MCF 10A (cell line): ENCODE measurements at places on chromosomes 6 and 20. TPM values are rescaled to one million over a fixed set of nuclear protein-coding genes. Genes with fewer than 3 reads are reported as not detected.

DNA sequence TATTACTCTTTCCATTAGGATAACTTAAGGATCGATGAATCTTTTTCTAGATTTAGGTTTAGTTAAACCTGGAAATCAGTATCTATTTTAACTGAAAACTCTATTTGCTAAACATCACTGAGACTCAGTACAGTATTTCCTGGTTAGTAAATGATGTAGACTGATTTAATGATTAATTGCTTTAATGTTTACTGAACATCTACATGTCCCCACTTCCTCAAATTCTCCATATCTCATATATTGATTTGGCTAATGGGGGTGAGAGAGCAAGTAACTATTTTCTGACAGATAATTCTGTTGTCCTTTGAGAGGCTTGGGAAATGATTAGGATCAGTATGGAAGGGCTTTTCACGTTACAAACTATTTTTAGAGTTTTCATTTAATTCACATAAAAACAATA is 10.3 kb downstream of the MKKS start:
- peaks cover 32% of the 10 kb centered on the region for H3K36me3 ChIP-seq
- H3K4me1 ChIP-seq = peaks cover 20% of the 10 kb centered on the region
- H3K27me3 ChIP-seq = no peaks in the 10 kb centered on the region
- no peak overlapping the region for H3K4me3 ChIP-seq

GRCh38 chr6:344816-345340 is 46.7 kb upstream of the IRF4 start:
- H3K36me3 ChIP-seq = peaks cover 28% of the 10 kb centered on the region
- H3K4me1 ChIP-seq = no peaks in the 10 kb centered on the region
- H3K27me3 ChIP-seq = no peaks in the 10 kb centered on the region

DNA sequence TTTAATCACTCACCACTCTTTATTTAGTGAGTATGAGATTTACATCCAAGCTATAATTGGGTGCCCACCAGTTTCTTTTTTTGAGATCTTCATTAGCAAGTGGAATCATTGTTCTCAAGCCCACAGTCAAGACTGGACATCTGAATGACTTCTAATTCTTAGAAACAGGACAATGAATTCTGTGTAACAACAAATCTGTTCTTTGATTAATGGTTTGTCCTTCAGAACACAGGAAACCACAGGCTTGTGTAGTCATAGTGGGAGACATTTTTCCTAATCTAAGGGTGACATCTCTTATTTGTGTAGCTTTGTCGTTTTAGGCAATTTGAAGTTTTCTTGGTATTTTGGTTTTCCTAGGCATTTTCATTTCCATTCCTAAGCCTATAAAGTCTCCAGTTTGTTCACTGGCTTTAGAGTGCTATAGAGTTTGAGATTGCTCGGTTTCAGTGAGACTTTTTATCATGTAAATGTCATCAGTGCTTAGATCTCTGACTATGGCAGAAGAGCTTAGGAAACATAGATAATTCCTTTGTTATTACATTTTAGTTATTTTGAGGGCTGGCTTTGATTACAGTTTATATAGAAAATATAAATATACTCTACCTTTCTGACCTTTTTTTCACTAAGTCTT is 903.9 kb upstream of the MAP3K7 start:
- H3K36me3 ChIP-seq = no peaks in the 10 kb centered on the region
- no peak overlapping the region for H3K4me3 ChIP-seq
- no peak for DNase-seq

GRCh38 chr6:68233623-68234022 is 401.5 kb upstream of the ADGRB3 start:
- peak; percentile 14 for DNase-seq
- H3K27ac ChIP-seq = no peak overlapping the region
- H3K4me3 ChIP-seq = no peak overlapping the region
- H3K36me3 ChIP-seq = no peaks in the 10 kb centered on the region
- H3K27me3 ChIP-seq = no peaks in the 10 kb centered on the region
- H3K4me1 ChIP-seq = peaks cover 19% of the 10 kb centered on the region

GRCh38 chr6:122853259-122853995 is 64.4 kb downstream of the SMPDL3A start:
- H3K4me3 ChIP-seq = no peak overlapping the region
- no peaks in the 10 kb centered on the region for H3K4me1 ChIP-seq
- no peak overlapping the region for H3K27ac ChIP-seq
- no peaks in the 10 kb centered on the region for H3K36me3 ChIP-seq

DNA sequence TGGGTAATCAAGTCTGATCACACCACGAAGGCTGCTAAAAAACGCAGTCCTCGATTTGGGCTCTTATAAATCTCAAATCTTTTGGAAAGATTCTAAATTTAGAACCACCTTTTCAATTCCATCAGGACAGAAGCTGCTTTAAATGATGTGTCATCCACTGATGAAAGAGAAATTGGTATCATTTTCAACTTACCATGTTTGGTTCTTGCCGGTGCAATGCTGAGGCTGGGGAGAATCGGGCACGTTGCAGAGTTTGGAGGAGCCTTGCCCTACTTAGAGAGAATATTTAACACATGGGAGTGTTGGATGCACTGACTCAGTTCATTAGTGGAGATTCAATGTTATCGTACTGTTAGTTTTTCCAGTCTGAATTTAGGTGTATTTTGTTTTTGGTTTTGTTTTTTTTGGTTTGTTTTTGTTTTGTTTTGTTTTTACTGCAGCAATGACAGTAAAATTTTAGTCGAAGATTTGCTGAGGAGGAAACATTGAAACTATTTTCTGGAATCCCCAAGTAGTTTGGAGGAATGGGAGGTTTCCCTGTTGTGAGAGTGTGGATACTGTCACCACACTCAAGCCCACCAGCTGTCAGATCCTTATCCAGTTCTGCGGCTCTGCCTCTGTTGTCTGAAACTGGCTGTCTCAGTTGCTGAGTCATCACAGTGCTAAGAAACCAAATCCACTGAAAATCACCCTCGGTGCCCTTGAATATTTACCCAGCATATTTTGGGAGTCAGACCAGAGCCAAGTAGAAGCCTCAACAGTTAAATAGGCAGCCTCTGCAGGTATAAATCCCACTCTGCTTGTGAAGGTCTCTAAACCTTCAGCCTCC is 497.0 kb downstream of the BTBD3 start:
- no peak overlapping the region for H3K27ac ChIP-seq
- H3K27me3 ChIP-seq = no peaks in the 10 kb centered on the region
- no peaks in the 10 kb centered on the region for H3K36me3 ChIP-seq
- peak; percentile 47 for DNase-seq
- H3K4me1 ChIP-seq = peaks cover 5% of the 10 kb centered on the region
- H3K4me3 ChIP-seq = no peak overlapping the region

DNA sequence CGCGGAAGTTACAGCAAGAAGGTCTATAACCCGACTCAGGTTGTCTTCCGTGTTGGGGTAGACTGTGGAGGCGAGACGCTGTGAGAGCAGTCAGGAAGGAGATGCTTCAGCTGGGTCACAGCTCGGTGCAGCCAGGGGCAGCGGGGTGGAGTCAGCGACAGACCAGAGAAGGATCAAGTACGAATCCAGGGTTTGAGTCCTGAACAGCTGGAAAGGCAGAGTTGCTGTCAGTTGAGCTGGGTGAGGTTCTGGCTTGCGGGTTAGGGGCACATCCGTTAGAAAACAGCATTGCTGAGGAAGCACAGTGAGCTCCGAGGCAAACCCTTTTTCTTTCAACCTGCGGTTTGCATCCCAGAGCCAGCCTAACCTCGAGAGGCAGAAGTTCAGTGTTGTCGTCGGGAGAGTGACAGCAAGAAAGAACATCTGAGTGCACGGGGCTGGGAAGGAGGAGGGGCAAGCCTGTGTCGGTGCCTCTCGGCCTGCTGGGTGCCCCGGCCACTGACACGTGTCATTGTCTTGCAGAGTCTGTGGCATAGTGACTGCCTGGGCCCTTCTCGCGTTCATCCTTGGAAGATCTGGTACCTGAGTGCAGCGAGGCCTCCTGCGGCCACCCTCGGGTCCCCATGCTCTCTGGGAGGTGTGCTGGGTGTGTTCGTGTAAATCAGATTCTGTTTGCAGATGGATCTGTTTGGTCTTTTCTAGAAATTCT is 20.0 kb downstream of the PNLDC1 start:
- no peaks in the 10 kb centered on the region for H3K4me1 ChIP-seq
- DNase-seq = no peak
- no peak overlapping the region for H3K4me3 ChIP-seq
- H3K27ac ChIP-seq = no peak overlapping the region
- H3K36me3 ChIP-seq = no peaks in the 10 kb centered on the region

DNA sequence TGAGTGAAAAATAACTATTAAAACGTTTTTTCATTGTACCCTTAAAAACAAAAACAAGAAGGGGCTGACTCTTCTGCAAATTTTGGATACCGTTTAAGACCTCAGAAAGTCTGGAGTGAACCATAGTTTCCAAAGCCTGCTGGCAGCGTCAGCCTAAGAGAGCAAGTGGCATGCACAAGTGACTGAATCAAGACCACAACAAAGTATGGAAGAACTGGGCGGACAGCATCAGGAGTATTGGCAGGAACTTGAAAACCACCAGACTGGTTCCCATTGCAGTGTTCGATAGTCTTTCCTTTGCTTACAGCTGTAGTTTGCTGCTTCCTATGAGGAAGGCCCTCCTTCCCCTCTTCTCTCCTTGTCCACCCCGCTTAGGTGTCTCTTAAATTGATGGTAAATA is 33.7 kb upstream of the MYLIP start:
- H3K27ac ChIP-seq = no peak overlapping the region
- H3K27me3 ChIP-seq = peaks cover 12% of the 10 kb centered on the region
- no peaks in the 10 kb centered on the region for H3K36me3 ChIP-seq
- H3K4me1 ChIP-seq = no peaks in the 10 kb centered on the region

DNA sequence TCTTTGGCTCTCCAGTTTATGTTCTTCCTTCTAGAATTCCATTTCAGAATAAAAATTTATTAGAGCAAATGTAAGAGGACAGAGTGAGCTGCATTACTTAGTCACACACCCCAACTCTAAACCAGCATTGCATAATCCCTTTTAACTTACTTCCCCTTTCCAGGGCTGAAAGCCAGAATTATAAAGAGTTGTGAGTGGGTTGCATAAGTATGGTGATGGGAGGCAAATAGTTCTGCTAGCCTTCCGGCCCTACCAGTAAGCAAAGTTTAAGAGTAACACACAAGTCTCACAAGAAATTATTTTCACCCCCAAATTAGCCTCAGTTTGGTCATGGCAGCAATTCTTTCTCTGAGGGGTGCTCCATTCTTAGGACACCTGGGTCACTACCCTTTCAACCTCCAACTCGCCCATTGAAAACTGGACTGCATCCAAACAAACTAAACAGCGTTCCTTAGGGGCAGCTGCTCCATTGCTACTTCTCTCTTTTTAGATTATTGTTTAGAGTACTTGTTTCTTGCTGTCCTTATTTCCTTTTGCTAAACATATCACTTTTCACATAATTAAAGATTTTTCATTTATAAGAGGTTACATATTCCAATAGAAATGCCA is 1.6 kb downstream of the KIAA0408 start:
- peak; percentile 85 for DNase-seq
- no peaks in the 10 kb centered on the region for H3K36me3 ChIP-seq
- H3K27ac ChIP-seq = no peak overlapping the region
- H3K4me3 ChIP-seq = no peak overlapping the region

DNA sequence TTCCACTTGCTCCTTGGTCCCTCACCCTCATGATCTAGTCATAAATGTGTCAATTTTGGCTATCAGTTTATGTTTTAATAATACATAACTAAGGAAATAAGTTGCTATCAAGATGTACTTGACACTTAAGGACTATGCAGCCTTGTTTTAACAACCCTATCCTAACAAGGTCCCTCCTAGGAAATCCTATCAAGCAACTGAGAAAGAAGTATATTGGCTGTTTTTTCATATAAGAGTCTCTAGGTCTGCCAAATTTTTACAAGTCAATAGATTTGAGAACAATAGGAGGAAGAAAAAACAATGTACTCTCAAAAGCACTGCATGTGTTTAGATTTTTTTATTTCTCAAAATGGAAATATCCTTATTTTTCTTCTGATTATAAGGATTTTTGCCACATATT is 14.7 kb downstream of the FILIP1 start:
- no peaks in the 10 kb centered on the region for H3K36me3 ChIP-seq
- H3K4me1 ChIP-seq = no peaks in the 10 kb centered on the region
- H3K27ac ChIP-seq = no peak overlapping the region
- no peaks in the 10 kb centered on the region for H3K27me3 ChIP-seq
- H3K4me3 ChIP-seq = no peak overlapping the region

GRCh38 chr20:11186301-11187008 is 512.7 kb upstream of the JAG1 start:
- no peak overlapping the region for H3K4me3 ChIP-seq
- H3K27me3 ChIP-seq = no peaks in the 10 kb centered on the region
- no peak for DNase-seq
- no peaks in the 10 kb centered on the region for H3K4me1 ChIP-seq
- H3K27ac ChIP-seq = no peak overlapping the region

- H3K4me1 ChIP-seq = no peaks in the 10 kb centered on the region
- no peaks in the 10 kb centered on the region for H3K27me3 ChIP-seq
- H3K27ac ChIP-seq = no peak overlapping the region
- no peak overlapping the region for H3K4me3 ChIP-seq
Measured at GRCh38 chr6:127762284-127762683, 138.6 kb downstream of the THEMIS start.

DNA sequence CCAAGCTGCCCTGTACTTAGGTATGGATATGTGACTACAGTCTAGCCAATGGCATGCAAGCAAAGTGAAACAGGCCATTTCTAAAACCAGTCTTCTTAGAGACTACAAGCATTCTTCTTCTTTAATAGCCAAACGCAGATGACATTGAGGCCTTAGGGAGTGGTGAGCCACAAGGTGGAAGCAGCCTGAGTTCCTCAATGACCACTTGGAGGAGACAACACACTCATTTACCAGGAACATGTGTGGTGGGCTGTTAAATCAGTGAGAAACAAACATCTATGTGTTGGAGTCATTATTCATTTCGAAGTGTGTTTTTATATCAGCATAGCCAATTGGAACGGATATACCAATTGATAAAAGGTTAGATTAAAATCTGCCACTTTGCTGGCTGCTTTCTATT is 122.0 kb downstream of the GFRAL start:
- H3K4me1 ChIP-seq = peaks cover 9% of the 10 kb centered on the region
- H3K4me3 ChIP-seq = no peak overlapping the region
- DNase-seq = peak; percentile 9
- no peaks in the 10 kb centered on the region for H3K36me3 ChIP-seq
- H3K27ac ChIP-seq = no peak overlapping the region

- H3K27me3 ChIP-seq = peaks cover 88% of the 10 kb centered on the region
- DNase-seq = peak; percentile 58
- peaks cover 6% of the 10 kb centered on the region for H3K36me3 ChIP-seq
- peaks cover 15% of the 10 kb centered on the region for H3K4me1 ChIP-seq
Measured at GRCh38 chr6:70310063-70310694, 7.3 kb upstream of the COL9A1 start.

DNA sequence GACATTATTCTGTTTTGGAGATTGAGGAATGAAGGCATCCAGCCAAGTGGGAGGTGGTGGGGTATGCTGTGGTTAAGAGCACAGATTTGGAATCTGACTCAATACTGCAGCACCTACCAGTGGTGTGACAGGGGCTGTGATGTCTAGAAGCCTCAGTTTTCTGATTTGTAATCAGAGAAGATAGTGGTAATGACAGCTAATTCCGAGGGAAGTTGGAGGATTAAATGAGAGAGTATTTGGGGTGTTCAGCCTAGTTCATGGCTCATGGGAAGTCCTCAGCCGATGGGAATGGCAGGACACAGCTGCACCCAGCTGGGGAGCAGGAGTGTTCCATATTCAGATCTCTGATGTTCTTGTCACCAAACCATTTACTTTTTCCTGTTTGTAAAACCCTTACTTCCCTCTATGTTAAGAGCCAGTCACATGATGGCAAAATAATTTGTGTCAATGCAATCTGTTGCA is 9.3 kb downstream of the SLC9A8 start:
- no peak overlapping the region for H3K27ac ChIP-seq
- H3K36me3 ChIP-seq = peaks cover 83% of the 10 kb centered on the region
- no peaks in the 10 kb centered on the region for H3K27me3 ChIP-seq
- H3K4me1 ChIP-seq = peaks cover 11% of the 10 kb centered on the region
- no peak overlapping the region for H3K4me3 ChIP-seq

GINS1 gene
- 5.2 and 6.0 TPM in 2 replicates for total RNA-seq

METTL24 gene
- not detected in 2 replicates for total RNA-seq

GATA5 gene
- total RNA-seq = not detected in 2 replicates

CLVS2 gene
- not detected in 2 replicates for total RNA-seq

RPS21 gene
- total RNA-seq = 1,978 and 2,055 TPM in 2 replicates

MEI4 gene
- total RNA-seq = not detected in 2 replicates

HSPA1A gene
- 20.3 and 34.0 TPM in 2 replicates for total RNA-seq

HUS1B gene
- total RNA-seq = 0.61 and 0.72 TPM in 2 replicates
